ENCODE measurements at places on chromosomes 2 and 18.

GRCh38 chr2:770776-771175, 93.6 kb upstream of the TMEM18 start:
- DNase-seq, result no peak

- no peak for DNase-seq
These were observed 55.6 kb upstream of the IMP4 start for GRCh38 chr2:130286983-130287655.

DNA sequence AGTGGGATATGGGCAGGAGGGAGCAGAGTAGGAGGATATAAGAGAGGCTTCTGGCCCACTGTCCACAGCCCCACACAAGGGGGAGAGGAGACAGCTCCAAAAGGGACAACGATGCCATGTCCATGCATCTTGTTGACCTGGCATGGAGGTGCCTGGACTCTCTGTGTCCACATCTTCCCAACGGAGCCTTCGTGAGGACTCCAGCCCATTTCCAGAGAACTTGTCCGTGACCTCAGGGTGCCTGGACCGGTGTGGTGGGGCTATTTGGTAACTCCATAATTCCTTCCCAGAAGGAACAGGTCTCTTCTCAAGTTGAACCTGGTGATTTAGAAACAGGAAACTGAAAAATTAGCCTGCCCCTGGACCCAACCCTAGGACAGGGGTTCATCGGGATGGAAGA, 133.9 kb downstream of the CYP26B1 start:
- no peak for DNase-seq

- DNase-seq, result no peak
These were observed 89.9 kb downstream of the NOL10 start for GRCh38 chr2:10599921-10600320.

GRCh38 chr2:50951437-50951836, 80.5 kb downstream of the NRXN1 start:
- DNase-seq, result no peak

DNA sequence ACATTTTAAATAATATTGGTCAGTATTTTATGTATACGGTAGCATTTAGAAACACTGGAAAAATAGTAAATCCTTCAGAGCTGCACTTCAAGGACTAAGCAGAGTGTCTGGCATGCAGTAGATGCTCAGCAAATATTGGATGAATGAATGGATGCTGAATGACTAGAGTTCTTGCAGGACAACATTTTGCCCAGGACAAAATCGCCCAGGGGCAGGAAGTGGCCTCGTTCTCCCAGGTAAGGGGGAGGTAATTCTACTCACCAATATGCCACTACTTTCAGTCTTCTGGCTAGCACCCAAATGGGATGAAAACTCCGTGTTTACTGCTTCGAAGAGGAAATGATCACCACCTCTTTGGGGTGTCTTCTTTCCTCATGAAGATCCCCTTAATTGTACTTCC, 4.0 kb upstream of the DGUOK start:
- DNase-seq, result no peak

DNA sequence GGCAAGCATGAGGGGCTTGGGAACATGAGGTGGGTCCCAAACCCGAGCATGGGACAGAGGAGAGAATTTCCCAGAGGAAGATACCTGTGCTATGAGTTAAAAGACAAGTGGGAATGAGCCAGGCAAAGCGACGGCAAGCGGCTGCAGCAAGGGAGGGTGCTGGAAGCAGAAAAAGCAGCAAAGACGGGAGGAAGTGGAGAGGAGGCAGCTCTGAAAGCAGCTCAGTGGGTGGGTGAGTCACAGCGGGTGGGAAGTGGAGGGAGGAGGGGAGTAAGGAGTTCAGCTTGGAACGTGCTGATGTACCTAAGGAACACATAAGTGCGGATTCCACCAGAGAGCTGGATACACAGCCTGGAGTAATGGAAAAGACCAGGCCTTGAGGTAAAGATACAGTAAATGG, 41.4 kb downstream of the THUMPD2 start:
- DNase-seq, result no peak

- no peak for DNase-seq
These were observed 185.9 kb downstream of the AGPS start for GRCh38 chr2:177578454-177578853.

- DNase-seq, result no peak
These were observed 22.4 kb upstream of the PMAIP1 start for GRCh38 chr18:59877361-59877760.

GRCh38 chr2:110783196-110783873, 51.0 kb downstream of the ACOXL start:
- no peak for DNase-seq

DNA sequence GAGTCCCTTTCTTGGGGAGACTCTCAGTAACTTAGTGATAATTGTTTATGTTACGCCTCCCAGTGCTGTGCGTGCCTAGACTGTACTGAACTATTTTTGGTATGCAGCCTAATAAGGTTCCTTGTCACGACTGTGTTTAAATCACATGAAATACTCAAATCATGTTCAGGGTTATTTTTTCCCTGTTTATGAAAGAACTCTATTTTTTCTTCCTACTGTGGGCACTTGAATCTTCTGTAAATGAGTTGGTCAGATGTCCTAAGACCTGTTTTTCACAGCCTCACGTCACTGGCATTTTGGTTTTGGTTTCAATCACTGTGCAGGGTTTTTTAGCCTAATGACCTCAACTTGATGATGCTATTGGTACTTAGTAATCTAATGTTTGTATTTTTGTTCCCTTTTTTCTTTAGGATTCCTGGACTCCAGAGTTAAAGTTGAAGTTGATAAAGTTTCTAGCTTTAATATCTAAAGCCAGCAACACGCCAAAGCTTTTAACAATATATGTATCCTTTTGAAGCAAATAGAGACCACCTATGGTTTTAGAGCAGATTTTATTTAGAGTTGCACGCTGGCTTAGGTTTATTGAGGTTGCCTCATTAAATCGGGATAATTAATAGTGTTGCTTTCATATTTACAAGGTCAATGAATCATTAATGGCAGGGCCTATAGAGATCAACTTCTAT, 24.0 kb downstream of the ARMC9 start:
- DNase-seq, result no peak

- DNase-seq, result no peak
These were observed 73.5 kb upstream of the SRD5A2 start for GRCh38 chr2:31654241-31654640.

DNA sequence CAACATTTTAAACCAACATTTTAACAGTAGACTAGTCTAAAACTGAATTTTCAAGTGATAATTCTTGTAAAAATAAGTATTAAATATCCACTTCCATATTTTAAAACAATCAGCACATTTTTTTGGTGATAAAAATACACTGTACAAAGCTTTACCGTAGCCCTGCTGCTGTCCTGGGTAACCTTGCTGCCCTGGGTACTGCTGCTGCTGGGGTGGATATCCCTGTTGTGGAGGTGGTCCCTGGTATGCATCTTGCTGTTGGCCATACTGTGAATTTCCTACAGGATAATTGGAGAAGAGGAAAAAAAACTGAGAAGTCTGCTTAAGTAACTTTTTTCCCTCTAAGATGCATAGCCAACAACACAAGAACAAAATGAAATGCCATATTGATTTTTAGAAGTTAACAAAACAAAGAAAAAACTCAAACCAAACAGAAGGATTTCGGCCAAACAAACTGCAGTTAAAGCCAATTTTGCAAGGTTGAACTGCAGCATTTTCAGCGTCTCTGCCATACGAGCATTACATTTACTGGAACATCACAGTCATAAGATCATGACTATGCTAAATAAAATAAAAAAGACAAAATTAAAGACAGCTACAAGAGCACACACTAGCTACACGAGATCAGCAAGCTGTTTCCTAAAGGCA, 55.4 kb downstream of the SS18 start:
- DNase-seq, result no peak

GRCh38 chr18:37476182-37476581, 89.4 kb downstream of the CELF4 start:
- DNase-seq, result no peak

- DNase-seq, result no peak
These were observed 99.6 kb upstream of the ST3GAL5 start for GRCh38 chr2:85988175-85988913.

DNA sequence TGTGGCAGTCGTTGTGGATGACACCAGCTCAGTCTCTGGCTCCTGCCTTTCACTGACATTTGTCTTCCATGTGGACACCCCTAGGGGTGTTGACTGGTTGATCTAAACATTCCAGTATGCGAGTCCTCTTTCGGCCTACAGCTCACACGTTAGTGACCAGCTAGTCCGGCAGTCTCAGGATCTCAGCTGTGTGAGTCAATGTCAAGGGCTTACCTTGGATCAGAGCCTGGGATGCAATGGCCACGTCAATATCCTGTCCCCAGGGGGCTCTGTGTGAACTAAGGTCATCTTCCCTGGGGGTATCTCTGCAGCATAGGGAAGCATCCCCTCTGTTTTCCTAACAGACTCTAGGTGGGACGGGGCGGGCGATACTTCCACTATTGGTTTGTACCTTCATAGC, 35.1 kb upstream of the YWHAQ start:
- DNase-seq, result no peak

DNA sequence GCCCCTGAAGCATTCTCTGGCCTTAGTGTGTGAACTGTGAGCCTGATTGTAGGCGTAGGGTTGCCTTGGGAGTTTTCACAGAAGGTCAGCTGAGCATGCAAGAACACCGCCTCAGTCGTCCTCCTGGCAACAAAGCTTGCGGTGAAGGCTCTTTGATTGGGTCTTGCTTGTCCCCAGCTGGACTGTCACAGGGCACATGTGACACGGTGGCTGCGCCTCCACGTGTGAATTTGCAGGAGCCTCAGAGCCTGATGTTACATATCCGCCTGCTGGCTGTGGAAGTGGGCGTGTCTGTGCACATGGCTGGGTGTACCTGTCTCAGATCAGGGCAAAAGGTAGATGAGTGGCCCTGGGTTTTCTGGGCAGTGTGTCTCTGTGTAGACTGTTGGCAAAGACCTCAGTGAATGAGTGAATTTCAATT, 228.7 kb downstream of the HAUS1 start:
- DNase-seq, result no peak

GRCh38 chr2:31296641-31297287, 62.8 kb downstream of the EHD3 start:
- DNase-seq, result no peak

DNA sequence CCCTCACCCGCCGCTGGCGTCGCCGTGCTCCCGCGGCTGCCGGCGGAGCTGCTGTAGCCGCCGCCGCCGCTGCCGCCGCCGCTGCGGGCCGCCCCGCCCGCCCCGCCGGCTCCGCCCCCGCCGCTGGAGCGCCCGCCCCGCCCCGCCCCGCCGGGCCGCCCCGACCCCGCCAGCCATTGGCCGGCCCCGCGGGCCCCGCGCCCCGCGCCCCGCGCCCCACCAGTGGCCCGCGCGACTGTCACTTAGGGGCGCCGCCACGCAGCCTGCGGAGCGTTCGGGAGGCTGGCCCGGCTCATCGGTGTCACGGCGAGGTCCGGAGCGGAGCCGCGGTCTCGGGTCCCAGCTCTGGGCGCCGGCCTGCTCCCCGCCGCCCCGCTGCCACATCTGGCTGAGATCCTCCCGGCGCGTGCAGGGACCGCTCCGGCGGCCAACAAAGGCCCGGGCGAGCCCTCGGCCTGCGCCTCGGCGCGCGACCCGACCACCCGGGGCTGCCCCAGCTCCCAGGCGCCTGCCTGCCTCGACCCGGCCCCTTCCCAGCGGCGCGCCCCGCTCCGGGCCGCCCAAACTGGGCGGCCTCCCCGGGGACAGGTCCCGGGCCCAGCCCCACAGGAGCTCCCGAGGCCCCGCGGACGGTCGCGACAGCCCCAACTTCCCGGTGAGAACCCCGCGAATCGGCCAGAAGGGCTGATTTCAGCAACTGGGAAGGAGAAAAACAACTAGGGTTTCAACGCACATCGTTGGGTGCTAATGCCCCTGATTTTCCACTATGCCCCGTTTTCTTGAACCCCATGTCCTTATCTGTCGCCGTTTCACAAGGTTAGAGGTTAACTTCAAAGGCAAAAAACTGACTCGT, at the start of gene MGAT4A:
MGAT4A (minus strand) TSS at position 92 of the 853 bp plus-strand sequence. CDS start 4,800 bp downstream, outside the sequence.
- peak; percentile 52 for DNase-seq

- DNase-seq, result no peak
These were observed 14.4 kb downstream of the AFG3L2 start for GRCh38 chr18:12362473-12363174.

- no peak for DNase-seq
These were observed 43.1 kb upstream of the EML4 start for GRCh38 chr2:42125841-42126594.

DNA sequence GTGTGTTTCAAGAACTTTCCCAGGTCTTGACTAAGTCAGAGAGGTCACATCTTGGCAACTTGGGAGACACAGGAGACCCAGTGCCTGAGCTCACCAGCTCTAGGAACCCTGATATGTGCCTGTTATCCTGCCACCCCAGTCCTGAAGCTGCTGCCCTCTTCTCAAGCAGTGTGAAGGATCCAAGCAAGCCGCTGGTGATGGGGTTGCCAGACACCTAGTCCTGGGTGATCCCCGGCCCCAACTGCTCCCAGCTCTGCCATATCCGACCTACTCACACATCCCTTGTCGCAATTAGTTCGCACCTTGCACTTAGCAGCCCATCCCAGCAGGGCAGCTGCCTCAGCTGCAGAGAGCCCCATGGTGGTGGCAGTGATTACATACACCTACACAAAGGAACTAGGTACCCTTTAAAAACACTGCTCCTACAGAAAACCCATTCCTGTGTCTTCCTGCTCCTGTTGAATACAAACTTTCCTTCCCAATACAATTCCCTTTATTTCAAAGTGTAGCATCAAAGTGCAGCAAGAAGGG, 247.2 kb upstream of the RAB12 start:
- no peak for DNase-seq

- DNase-seq, result no peak
These were observed 29.6 kb upstream of the IL1R1 start for GRCh38 chr2:102112692-102113665.

GRCh38 chr2:44197816-44198215, 29.1 kb downstream of the PPM1B start:
- DNase-seq, result no peak

DNA sequence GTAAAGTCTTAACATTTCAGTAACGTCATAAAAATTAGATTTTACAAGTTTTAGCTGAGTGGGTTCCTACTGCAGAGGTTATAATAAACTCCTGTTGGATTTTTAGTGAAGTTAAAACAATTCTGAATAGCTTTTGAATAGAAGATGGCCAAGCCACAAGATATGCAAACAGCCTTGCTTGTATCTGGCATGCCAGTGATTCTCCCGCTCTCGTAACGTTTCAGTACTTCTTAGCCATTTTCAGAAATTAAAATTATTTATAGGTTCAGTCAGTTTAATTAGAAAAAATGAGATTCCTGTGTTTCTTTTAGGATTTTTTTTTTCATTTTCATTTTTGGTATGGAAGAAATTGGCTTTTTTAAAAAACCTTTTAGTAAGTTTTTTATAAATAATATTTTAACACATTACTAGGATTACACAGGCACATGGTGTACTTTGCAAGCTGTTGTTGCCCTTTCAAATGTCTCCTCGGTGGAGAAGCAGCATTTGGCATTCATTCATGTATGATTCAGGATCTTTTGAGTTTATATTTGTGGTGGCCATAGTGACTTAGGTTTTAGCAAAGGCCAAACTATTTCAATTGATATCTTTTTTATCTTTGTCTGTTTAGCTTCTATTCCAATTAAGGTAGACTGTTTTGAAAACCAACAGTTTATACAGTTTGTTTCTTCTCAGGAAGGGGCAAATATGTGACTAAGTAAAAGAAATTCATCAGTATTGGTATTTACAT, 30.6 kb upstream of the RND3 start:
- no peak for DNase-seq

All from activated CD4-positive, CD25-positive, alpha-beta regulatory T cell treated with anti-CD3 and anti-CD28 coated beads, Interleukin-2, amount 50 U/mL, for 16 hours (primary cell).